Astrocyte of the hippocampus (primary cell): ENCODE measurements at places on chromosomes 16 and 17.
A peak's percentile ranks its signal among the peaks of the same experiment; 100 is the strongest.

DNA sequence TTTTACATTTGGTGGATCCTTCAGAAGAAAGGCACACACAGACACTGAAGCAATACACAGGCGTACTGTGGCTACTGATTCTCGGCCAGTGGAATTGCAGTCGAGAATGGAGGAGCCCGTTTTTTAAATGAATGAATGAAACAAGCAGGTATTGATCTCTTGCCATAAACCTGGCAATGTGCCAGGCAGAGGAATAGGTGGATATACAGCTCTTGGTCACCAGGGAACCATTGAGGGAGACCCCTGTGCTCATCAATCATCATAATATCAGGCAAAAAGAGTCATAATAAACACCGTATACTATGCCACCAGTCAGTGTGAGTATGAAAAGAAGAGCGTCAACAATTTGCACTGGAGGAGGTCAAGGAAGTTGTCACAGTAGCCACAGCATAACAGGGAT, 140.3 kb upstream of the FOXF1 start:
- no peak for DNase-seq

- peak; percentile 22 for DNase-seq
These were observed 11.8 kb upstream of the PHF12 start for GRCh38 chr17:28963055-28963611.

GRCh38 chr17:2994441-2994840, 69.0 kb downstream of the OR1D5 start:
- DNase-seq = no peak

DNA sequence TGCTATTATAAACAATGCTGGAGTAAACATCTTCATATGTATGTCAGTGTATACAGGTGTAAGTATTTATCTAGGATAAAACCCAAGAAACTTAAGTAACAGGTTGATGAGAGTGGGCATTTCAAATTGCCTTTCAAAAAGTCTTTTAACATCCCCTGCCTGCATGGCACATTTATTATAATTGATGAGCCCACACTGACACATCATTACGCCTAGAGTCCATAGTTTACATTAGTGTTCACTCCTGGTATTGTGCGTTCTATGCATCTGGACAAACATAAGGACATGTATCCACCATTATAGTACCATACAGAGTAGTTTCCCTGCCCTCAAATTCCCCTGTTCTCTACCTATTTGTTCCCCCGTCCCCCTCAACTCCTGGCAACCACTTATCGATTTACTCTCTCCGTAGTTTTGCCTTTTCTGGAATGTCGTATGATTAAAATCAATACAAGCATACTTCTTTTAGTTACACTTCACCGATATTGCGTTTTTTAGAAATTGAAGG, 53.7 kb downstream of the NACA2 start:
- DNase-seq = no peak

DNA sequence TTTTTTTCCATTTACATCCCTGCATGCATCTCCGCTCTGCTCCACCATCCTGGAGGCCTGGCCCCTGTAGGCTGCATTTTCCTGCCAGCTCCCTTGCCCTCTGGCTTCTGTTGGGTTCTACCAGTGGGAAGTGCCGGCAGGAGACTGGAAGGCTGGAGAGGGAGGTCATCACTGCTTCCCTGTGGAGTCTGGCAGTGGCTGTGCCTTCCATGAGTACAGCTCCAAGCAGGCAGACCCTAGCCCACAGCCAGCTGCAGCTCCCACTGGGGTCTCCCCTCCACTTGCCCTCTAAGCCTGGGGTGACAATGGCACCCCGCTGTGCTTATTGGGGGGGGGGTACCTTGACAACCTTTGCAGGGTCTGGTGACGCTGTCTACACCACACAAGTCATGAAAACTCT, 37.3 kb downstream of the MMP15 start:
- DNase-seq = no peak

- DNase-seq = no peak
These were observed 5.3 kb upstream of the CCL1 start for GRCh38 chr17:34368196-34368945.

- no peak for DNase-seq
These were observed 56.7 kb upstream of the TOB1 start for GRCh38 chr17:50922721-50923405.
